DMS79 (cell line): ENCODE measurements at places on chromosomes 1 and 21.

DNA sequence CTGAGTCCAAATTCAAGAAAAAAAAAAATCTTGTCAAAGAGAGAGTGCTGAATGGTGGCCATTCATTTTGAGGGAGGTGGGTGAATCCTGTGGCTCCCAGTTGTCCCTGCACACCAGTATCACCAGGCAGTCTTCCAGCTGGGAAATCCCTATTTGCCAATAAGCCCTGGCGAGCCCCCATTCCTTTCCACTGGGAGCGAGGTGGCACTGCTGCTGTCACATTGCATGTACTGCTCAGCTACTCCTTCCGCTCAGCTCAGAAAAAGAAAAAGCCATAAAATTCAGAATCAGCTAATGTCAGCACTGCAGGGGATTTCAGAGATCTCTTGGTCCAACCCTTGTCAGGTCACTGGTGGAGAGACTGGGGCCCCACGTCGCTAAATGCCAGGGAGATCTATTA, 298.5 kb downstream of the OMA1 start:
- no peak for DNase-seq

DNA sequence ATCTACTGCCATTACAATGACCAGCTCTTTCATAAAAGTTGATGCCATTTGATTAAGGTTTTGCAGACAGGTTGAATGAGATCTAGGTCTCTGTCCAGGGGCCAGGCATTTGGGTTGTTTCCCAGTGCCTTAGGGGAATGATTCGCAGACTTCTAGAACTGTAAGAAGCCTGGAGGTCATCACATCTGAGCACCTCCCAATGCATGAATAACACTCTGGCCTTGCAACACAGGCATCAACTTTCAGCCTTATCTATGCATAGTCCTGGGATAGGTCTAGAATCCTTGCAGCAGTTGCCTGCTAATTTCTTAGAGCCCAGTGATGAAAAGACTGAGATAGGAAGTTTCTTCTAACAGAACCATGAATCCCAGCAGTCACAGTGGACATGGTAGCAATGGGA, 44.8 kb upstream of the KCND3 start:
- no peak for DNase-seq

DNA sequence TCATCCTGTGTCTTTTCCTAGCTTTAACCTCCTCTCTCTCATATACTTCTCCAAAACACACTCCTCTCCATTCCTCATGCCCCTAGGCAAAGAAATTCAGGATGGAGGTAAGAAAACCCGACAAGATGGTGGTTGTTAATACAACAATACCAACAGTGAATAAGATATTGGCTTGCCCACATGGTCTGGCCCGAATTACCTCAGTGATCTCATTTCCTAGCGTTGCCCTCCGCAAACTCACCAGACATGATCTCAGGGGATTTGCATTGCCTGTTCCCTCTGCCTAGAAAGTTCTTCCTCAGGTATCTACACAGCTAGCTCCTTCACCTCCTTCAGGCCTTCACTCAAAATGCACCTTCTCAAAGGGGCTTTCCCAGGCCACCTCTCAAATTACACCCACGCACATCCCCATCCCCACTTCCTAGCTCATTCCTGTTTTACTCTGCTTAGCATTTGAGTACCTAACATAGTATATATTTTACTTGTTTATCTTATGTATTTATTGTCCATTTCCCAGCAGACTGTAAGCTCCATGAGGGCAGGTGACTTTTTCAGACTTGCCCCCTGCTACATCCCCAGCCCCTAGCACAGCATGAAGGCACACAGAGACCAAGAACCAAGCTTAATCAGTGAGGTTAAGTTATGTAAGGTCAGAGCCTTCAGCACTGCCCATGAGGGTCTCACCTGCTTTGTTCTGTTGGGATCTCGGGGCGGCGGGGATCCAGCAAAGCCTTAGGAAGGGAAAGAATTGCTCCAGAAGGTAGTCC, 10.2 kb upstream of the UBR4 start:
- no peak for DNase-seq

- no peak for DNase-seq
Measured at GRCh38 chr1:228150461-228151179, 890 bp downstream of the GJC2 start.

GRCh38 chr1:163824490-163824889, 502.7 kb downstream of the NUF2 start:
- DNase-seq, result no peak

GRCh38 chr1:184632415-184633175, 122.1 kb downstream of the EDEM3 start:
- DNase-seq, result no peak

- DNase-seq, result no peak
Measured at GRCh38 chr1:99963041-99963795, 6.6 kb upstream of the SLC35A3 start.

GRCh38 chr1:28456078-28456477, 49.8 kb upstream of the RCC1 start:
- no peak for DNase-seq

DNA sequence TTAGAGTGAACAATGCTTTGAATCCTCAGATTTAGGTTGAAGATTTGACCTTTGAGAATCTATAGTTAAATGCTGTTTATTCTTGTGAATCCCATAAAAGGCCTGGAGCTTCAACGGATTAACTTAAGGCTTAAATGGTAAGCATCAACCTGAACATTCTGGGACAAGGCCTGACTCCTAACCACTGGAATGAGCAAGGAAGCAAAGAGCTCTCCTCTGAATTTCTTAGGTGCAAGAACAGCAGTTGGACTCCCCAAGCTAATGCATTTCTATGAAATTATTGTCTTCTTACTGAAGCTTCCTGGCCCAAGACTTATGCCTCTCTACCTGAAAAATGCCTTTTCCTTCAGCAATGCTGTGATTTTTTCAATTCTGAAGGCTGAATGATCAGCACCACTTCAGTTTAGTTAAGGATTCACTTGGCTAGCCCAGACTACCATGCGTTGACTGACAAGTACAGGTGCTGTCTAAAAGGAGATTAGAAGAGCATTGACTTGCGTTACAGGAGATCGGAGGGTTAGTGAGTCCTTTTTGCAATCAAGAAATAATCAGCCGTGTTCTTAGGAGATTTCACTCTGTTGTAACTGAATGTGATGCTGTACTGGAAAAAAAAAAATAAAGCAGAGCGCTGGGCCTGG, 178.5 kb downstream of the ZC3H11B start:
- DNase-seq, result no peak

GRCh38 chr1:210691039-210691610, 362.4 kb downstream of the HHAT start:
- peak; percentile 73 for DNase-seq

DNA sequence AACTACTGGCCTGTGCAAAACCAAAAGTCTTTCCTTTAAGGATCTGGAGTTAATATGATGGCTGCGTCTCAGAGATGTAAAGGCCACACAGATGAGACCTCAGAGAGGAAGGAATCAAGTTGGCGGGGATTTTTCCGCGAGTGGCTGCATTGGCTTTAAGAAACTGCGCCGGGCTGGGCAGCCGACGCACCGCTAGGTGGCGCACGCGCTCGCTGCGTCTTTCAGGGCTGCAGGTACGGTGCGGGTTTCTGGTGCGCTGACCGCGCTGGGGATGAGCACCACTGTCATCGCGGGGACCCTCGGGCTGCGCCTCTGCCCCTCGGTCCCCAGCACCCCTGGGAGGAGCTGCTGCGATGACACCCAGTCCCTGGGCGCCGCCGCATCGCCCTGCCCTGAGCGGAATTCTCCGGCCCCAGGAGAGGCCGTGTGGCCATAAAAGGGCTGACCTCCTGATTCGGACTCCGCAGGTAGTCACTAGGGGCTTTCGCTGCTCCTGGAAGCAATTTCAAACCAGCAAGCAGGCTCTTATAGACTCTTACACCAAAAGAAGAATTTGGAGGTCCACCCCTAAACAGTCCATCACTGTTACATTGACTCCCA, 241.0 kb downstream of the KCNJ6 start:
- no peak for DNase-seq

- no peak for DNase-seq
Measured at GRCh38 chr1:224718470-224719053, 102.4 kb downstream of the CNIH3 start.

DNA sequence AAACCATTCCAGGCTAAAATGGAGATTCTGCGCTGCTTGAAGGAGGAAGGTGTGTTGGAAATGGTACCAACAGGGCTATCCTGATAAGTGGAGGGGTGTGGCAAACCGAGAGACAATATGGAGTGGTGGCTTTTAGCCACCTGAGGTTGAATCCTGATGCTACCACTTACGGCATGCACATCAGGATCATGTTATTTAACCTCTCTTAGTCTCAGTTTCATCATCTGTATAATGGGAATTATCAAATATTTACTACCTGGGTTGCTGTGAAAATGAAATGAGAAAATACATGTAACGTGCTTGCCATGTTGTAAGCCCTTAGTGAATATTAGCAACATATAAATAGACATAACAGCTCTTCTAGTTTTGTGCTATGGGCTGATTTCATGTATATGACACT, 117.1 kb downstream of the TBX19 start:
- DNase-seq, result no peak

DNA sequence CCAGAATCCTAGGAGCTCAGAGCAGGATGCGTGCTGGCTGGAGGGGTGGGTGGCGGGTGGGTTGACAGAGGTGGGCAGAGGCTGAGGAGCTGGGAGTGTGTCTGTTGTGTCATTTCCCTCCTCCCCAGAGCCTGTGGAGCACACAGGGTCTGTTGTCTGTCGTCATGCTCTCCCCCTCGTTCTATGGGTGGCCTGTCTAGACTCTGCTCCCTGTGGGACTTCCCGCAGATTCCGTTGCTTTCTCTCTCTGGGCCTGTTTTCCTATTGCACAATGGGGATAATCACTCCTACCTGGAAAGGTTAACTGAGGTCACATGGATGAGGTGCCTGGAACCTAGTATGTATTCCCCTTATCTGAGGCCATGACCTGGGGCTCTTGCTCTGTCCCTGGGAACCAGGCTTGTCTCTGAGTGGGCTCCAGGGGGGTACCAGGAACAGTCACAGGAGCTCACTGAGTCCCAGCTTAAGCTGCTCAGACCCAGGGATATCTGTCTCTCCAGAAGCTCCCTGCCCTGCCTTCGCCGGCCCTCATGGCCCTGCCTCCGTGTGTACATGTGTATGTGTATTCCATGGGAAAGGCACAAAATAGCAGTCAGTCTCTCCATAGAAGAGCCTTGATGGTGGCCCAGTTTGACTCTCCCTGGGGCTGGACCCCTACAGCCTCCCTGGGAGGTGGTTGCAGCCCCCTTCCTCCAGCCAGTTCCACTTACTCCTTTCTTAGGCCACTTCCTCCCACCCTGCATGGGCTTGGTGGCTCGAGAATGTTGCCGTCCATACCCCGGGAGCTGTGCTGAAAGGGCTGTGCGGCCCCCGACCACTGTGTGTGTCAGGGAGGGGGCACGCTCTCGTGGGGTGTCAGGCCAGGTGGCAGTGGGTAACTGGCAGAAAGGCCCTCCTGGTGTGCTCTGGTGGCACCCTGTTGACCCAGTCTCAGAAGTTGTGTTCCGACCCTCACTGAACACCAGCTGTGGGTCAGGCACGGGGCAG, 17.9 kb downstream of the PTPRF start:
- DNase-seq, result no peak

DNA sequence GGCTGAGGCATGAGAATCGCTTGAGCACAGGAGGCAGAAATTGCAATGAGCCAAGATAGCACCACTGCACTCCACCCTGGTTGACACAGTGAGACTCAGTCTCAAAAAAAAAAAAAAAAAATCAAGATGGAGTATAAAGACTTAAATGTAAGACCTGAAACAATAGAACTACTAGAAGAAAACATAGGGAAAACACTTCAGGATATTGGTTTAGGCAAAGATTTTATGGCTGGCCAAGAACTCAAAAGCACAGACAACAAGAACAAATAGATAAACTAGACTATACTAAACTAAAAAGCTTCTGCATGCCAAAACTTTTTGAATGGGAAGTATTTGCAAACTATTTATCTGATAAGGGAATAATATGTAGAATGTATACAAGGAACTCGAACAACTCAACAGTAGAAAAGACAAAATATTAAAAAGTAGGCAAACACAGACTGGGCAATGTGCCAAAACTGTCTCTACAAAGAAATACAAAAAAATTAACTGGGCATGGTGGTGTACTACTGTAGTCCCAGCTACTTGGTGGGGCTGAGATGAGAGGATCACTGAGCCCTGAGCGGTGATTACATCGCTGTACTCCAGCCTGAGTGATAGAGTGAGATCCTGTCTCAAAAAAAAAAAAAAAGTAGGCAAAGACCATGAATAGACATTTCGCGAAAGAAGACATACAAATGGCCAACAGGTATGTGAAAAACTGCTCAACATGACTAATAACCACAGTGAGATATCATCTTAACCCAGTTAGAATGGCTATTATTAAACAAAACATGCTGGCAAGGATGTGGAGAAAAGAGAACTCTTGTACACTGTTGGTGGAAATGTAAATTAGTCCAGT, 25.3 kb downstream of the DTL start:
- no peak for DNase-seq

- DNase-seq, result no peak
Measured at GRCh38 chr1:19377812-19378718, 65.9 kb downstream of the SLC66A1 start.

GRCh38 chr1:110215621-110216515, 5.8 kb downstream of the KCNC4 start:
- no peak for DNase-seq

DNA sequence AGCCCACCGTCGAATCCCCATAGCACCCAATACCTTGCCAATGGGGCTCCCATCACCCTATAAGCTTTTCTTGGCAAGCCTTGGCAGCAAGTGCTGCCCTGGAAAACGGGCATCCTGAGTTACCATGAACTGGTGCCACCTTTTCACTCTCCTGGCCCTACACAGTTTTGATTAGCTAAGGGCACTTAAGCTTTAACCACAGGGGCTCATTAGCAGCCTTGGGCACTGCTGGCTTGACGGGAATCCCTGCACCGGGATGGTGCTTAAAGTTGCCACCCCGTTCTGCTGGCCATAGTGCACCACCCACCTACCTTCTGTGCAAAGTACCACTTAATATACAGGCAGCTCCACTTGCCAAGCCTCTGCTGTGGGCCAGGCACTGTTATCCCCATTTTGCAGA, 13.7 kb downstream of the PARS2 start:
- peak; percentile 43 for DNase-seq
